ENCODE measurements at places on chromosomes 11 and 22.
A peak's percentile ranks its signal among the peaks of the same experiment; 100 is the strongest.

DNA sequence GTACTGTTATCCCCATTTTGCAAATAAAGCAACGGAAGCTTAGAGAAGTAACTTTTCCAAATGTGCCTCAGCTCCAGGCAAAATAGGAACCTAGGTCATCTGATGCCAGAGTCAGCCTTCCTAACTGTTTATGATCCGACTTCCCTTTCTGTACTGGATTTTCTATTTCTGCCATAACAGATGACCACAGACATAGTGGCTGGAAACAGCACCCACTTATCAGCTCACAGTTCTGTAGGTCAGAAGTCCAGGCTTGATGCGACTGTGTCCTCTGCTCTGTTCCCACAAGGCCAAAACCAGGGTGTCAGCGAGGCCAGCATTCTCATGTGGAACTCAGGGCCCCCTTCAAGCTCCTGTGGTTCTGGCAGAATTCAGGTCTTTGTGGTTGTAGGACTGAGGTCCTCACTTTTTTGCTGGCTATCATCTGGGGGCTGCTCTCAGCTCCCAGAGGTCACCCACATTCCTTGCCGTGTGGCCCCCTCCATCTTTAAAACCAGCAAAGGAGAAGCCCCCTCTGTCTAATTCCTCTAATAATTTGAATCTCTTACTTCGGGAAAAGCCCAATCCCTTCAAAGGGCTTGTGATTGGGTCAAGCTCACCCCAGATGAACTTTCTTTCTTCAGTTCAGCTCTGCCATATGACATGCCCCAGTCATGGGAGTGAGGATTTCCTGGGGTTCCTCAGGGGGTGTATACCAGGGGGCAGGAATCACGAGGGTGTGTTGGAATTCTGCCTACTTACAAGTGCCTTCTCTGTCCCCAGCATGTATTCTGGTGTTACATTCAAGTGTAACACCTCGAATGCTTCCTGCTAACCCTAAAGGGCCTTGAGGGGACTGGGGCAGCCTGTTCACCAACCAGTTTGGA, 15.3 kb downstream of the KCNJ5 start:
- H3K27ac ChIP-seq = peak overlapping the region; percentile 80
- DNase-seq = no peak
- H3K4me3 ChIP-seq = no peak overlapping the region
- H3K4me1 ChIP-seq = peaks cover 43% of the 10 kb centered on the region
- H3K36me3 ChIP-seq = no peaks in the 10 kb centered on the region
- H3K27me3 ChIP-seq = peaks cover 4% of the 10 kb centered on the region

GRCh38 chr11:1559111-1559951, 12.7 kb downstream of the DUSP8 start:
- peaks cover 24% of the 10 kb centered on the region for H3K4me1 ChIP-seq
- peak; percentile 90 for DNase-seq
- H3K27ac ChIP-seq = peak overlapping the region; percentile 93
- H3K27me3 ChIP-seq = no peaks in the 10 kb centered on the region
- H3K36me3 ChIP-seq = peaks cover 36% of the 10 kb centered on the region

DNA sequence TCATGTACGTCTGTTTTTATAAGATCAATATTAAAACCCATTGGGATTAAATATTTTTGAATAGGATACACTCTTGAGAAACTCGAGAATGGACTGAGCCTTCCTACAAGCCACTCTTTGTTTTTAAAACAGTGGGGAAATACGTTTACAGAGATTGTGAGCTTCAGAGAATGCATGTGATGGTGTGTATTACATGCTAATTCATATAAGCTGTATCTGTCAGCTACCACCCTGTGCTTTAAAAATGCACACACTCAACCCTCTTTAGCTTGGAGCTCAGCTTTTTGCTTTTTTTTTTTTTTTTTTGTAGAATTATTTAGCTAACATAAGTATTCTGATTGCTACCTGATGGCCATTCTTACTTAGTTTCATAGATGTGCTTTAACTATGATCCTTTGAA, 46.3 kb upstream of the ASPHD2 start:
- no peak overlapping the region for H3K4me3 ChIP-seq
- no peaks in the 10 kb centered on the region for H3K36me3 ChIP-seq
- peaks cover 7% of the 10 kb centered on the region for H3K27me3 ChIP-seq

DNA sequence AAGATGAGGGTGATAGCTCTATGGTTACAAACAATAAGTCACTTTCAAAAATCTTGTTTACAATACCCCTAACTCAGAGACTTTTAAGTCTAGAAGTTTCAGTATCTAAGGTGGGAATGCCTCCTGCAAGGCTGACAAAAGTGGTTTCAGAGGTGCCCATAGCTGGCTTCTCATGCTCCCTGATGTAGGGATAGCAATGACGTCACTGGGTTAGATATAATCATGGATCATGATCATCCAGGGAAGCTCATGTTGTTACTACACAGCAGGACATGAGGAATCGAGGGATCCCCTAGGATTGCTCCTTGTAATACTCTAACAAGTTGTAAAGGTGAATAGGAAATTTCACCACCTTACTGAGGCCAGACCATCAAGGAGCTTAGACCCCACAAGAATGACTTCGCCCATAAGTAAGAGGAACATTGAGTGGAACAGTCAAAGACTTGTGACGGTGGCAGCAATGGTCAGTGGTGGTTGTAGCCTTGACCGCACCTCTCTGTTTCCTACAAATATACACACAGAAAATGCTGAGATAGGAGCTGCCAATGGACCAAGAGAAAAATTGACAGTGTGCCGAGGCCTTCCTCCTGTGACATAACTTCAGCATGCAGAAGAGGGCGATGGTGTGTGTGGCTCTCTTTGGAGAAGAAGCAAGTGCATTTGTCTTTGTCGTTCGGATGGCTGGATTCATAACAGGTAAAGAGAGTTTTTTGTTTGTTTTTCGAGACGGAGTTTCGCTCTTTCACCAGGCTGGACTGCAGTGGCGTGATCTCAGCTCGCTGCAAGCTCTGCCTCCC, 15.6 kb downstream of the APOL4 start:
- DNase-seq = no peak
- H3K27me3 ChIP-seq = no peaks in the 10 kb centered on the region
- peaks cover 6% of the 10 kb centered on the region for H3K4me1 ChIP-seq
- H3K4me3 ChIP-seq = no peak overlapping the region
- H3K27ac ChIP-seq = no peak overlapping the region
- H3K36me3 ChIP-seq = no peaks in the 10 kb centered on the region

- DNase-seq = no peak
- peaks cover 30% of the 10 kb centered on the region for H3K4me1 ChIP-seq
- H3K36me3 ChIP-seq = no peaks in the 10 kb centered on the region
- no peak overlapping the region for H3K4me3 ChIP-seq
- peak overlapping the region; percentile 30 for H3K27ac ChIP-seq
These were observed 163.2 kb downstream of the BRD1 start for GRCh38 chr22:49664371-49664881.

DNA sequence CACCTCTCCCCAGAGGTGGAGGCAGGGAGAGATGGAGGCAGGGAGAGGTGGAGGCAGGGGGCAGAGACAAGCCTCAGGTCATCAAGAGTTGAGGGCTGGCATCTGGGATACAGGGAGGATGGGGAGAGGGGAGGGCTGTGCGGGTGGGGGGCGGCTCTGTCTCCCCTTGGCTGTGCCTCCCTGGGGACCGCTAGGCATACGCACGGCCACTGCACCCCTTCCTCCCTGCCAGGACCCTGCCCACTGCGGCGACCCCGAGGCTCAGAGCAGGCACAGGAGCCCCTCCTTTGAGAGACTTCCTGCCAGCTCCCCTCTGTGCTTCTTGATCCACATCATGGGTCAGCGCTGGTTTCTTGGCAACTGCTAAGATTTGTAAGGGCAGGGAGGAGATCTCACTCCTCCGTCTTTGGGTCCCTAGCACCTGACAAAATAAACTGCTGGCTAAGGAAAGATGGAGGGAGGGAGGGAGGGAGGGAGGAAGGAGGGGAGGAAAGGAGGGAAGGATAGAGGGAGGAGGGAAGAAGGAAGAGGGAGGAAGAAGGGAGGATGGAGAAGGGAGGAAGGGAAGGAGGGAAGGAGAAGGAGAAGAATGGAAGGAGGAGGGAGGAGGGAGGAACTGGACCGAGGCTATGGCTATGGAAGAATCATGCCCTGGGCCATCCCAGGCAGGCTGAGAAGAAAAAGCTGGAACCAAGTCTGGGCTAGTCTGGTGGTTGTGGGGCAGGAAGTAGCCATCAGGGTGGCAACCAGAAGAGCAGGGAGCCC, 18.5 kb downstream of the PRR33 start:
- peaks cover 9% of the 10 kb centered on the region for H3K27me3 ChIP-seq
- peaks cover 66% of the 10 kb centered on the region for H3K4me1 ChIP-seq
- peak overlapping the region; percentile 31 for H3K4me3 ChIP-seq
- no peaks in the 10 kb centered on the region for H3K36me3 ChIP-seq

GRCh38 chr11:124536520-124536919, 6.9 kb downstream of the OR8B12 start:
- H3K27ac ChIP-seq = peak overlapping the region; percentile 21
- no peak overlapping the region for H3K4me3 ChIP-seq
- DNase-seq = peak; percentile 36
- H3K27me3 ChIP-seq = no peaks in the 10 kb centered on the region
- H3K36me3 ChIP-seq = no peaks in the 10 kb centered on the region

DNA sequence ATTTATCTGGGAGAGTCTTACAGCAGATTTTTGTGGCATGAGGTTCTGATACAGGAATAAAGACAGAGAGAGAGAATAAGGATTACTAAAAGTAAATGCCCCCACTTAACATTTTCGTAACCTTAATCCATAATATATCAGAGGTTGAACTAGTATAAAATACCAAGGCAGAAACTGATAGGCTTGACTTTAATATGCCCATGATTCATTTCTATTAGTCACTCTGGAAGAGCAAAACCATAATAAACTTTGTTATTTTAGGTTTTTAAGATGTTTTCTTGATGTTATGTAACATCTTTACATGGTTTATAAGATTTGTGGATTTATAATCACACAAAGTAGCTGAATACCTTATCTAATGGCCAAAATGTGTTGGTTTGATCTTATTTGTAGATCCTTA, 19.1 kb downstream of the GUCY1A2 start:
- H3K36me3 ChIP-seq = no peaks in the 10 kb centered on the region
- H3K27ac ChIP-seq = no peak overlapping the region
- H3K4me1 ChIP-seq = no peaks in the 10 kb centered on the region
- no peaks in the 10 kb centered on the region for H3K27me3 ChIP-seq
- no peak overlapping the region for H3K4me3 ChIP-seq

- H3K36me3 ChIP-seq = no peaks in the 10 kb centered on the region
- H3K4me1 ChIP-seq = peaks cover 33% of the 10 kb centered on the region
- peak overlapping the region; percentile 10 for H3K4me3 ChIP-seq
- H3K27me3 ChIP-seq = peaks cover 38% of the 10 kb centered on the region
- H3K27ac ChIP-seq = peak overlapping the region; percentile 89
These were observed 18.2 kb downstream of the TEAD1 start for GRCh38 chr11:12692229-12693075.

- DNase-seq = no peak
- H3K4me3 ChIP-seq = no peak overlapping the region
- no peak overlapping the region for H3K27ac ChIP-seq
- no peaks in the 10 kb centered on the region for H3K4me1 ChIP-seq
- no peaks in the 10 kb centered on the region for H3K36me3 ChIP-seq
These were observed 63.9 kb upstream of the SLC35C1 start for GRCh38 chr11:45741032-45741431.

DNA sequence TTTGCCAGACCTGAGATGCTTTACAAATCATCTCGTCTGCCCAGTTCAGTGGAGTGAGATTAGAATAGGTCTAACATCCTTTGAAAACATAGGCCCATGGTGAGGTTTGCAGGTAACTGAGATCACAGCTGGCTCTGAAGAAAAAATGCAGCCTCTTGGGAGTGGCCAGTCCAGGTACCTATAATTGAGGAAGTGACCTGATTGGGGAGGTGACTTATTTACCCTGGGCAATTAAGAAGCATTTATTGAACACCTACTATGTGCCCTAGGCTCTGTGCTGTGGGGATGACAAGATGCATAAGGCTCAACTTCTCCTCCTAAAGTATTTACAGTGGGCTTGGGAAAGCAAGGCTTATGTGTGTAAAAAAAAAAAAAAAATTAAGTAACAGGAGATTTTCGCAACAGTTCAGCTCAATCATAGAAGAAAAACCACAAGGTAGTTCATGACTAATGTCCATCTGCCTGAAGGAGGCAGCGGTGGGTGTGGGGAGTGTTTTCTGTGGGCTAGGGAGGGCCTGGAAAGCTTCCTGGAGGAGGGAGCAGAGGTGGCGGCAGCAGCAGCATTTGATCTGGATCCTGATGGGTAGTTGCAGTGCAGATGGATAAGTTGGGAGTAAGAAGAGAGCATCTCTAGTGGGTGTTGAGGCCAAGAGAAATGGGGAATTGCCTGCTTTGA, 16.1 kb downstream of the MICAL2 start:
- DNase-seq = no peak
- no peak overlapping the region for H3K27ac ChIP-seq
- H3K27me3 ChIP-seq = no peaks in the 10 kb centered on the region
- peaks cover 3% of the 10 kb centered on the region for H3K4me1 ChIP-seq
- no peak overlapping the region for H3K4me3 ChIP-seq

- no peak overlapping the region for H3K4me3 ChIP-seq
- no peaks in the 10 kb centered on the region for H3K36me3 ChIP-seq
- H3K27ac ChIP-seq = no peak overlapping the region
- H3K27me3 ChIP-seq = no peaks in the 10 kb centered on the region
- no peaks in the 10 kb centered on the region for H3K4me1 ChIP-seq
These were observed 14.0 kb upstream of the CCDC188 start for GRCh38 chr22:20164863-20165262.

GRCh38 chr11:113908098-113908497, 3.5 kb downstream of the HTR3B start:
- no peaks in the 10 kb centered on the region for H3K4me1 ChIP-seq
- DNase-seq = no peak
- no peaks in the 10 kb centered on the region for H3K27me3 ChIP-seq
- no peaks in the 10 kb centered on the region for H3K36me3 ChIP-seq
- no peak overlapping the region for H3K27ac ChIP-seq
- no peak overlapping the region for H3K4me3 ChIP-seq

- peaks cover 25% of the 10 kb centered on the region for H3K27me3 ChIP-seq
- no peak for DNase-seq
- H3K4me3 ChIP-seq = no peak overlapping the region
- no peaks in the 10 kb centered on the region for H3K4me1 ChIP-seq
- H3K36me3 ChIP-seq = no peaks in the 10 kb centered on the region
These were observed 22.3 kb downstream of the SPON1 start for GRCh38 chr11:13984616-13985450.

DNA sequence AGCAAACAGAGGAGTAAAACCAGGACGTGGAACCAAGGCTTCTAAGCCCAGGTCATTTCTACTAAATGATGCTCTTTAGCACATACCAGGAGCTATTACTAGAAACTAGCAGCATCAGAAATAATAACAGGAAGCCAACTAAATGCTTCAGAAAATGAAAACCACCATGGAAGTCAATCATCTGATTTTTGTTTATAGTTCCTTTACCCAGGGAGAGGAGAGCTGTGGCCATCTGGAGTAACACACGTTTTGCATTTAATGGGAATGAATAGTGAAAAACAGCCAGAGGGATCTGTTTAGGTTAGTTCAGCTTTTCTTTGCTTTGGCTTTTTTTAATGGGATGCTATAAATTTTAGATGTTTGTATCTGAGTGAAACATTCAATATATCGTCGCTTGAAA, 250.7 kb upstream of the ARHGAP20 start:
- no peak for DNase-seq
- no peaks in the 10 kb centered on the region for H3K4me1 ChIP-seq
- H3K27me3 ChIP-seq = no peaks in the 10 kb centered on the region
- no peak overlapping the region for H3K27ac ChIP-seq
- H3K4me3 ChIP-seq = no peak overlapping the region

GRCh38 chr11:81030186-81030585, 1589.4 kb upstream of the TENM4 start:
- no peaks in the 10 kb centered on the region for H3K36me3 ChIP-seq
- no peak overlapping the region for H3K27ac ChIP-seq
- no peak for DNase-seq
- H3K27me3 ChIP-seq = no peaks in the 10 kb centered on the region

Data from heart right ventricle (tissue), 16 donors.